ENCODE measurements at places on chromosomes 7 and 10.

- no peak for DNase-seq
These were observed 464.4 kb downstream of the PTPRN2 start for GRCh38 chr7:158123214-158123613.

- no peak for DNase-seq
These were observed 1.6 kb upstream of the STRA8 start for GRCh38 chr7:135232087-135232486.

GRCh38 chr10:71799608-71800453 is 26.5 kb upstream of the VSIR start:
- no peak for DNase-seq

GRCh38 chr10:24451325-24451820 is 242.4 kb downstream of the KIAA1217 start:
- no peak for DNase-seq

- no peak for DNase-seq
These were observed 59.7 kb downstream of the SORBS1 start for GRCh38 chr10:95501203-95502094.

- no peak for DNase-seq
These were observed 127.7 kb downstream of the ARHGAP22 start for GRCh38 chr10:48477141-48477540.

DNA sequence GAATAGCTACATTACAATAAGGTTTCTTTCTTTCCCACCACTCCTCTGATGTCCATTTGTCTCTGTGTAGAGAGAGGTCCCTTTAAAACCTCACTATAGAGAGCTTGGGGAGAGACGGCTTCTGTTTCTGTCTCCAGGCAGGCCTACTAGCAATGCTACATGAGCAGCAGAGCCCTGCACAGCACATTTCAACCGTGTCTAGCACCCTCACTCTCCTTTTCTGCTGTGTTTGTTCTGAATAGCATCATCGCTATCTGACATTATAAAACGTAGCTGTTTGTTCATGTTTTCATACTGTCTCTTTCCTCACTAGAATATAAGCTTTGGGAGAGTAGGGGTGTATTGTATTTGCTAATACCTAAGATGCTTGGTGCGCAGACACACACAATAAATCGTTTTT is 487.8 kb upstream of the DPP6 start:
- no peak for DNase-seq
